ENCODE measurements at places on chromosomes 5 and 9.

GRCh38 chr5:179219661-179220620 lies 125.3 kb downstream of the ADAMTS2 start:
- no peak for DNase-seq

GRCh38 chr5:76371960-76372322 lies 31.1 kb upstream of the IQGAP2 start:
- no peak for DNase-seq

DNA sequence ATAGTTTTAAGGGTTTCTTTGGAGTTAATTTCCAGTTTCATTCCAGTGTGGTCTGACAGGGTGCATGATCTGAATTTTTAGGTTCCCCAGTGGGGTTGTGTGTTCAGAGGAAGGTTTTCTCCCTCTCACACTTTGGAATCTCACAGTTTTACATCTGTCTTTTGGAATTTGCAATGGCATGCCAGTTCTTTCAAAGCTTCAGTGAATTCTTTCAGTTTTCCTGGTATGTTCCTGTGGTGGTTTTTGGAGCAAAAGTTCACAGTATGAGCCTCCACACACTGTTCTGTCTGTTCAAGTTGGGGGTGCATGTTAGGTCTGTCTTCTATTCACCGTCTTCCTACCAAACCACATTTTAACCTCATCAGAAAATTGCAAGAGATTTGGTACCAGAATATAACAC lies 624.2 kb downstream of the KCTD16 start:
- no peak for DNase-seq

- DNase-seq: no peak
Observed at GRCh38 chr5:135598691-135599395, 20.1 kb upstream of the CXCL14 start.

DNA sequence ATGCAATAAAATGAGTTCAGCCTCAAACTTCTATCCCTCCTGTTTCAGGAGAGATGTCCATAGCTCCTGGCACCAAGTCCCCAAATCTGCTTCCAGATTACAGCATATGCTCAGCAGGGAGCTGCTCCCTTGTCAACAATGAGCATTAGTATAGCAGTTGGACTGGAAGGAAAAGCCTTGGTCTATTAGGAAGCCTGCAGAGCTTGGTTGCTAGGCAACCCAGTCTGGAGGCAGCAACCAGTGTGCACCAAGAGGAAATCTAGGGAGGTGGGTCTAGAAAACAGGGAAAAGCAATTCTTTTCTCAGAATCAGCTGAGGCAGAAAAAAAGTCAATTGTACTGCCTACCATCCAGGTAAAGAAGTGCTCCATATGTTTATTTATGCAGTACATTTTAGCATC lies 229.5 kb upstream of the NMUR2 start:
- DNase-seq: no peak
